Stomach (tissue), 19 donors: ENCODE measurements at places on chromosomes 13 and 19. TPM values are rescaled to one million over a fixed set of nuclear protein-coding genes. Genes with fewer than 3 reads are reported as not detected.

Gene SOX1
- total RNA-seq: not detected

Gene OLFM2
- 8.5 TPM for total RNA-seq

- DNase-seq: no peak
These were observed 5.4 kb upstream of the EPN1 start for GRCh38 chr19:55669418-55670279.

DNA sequence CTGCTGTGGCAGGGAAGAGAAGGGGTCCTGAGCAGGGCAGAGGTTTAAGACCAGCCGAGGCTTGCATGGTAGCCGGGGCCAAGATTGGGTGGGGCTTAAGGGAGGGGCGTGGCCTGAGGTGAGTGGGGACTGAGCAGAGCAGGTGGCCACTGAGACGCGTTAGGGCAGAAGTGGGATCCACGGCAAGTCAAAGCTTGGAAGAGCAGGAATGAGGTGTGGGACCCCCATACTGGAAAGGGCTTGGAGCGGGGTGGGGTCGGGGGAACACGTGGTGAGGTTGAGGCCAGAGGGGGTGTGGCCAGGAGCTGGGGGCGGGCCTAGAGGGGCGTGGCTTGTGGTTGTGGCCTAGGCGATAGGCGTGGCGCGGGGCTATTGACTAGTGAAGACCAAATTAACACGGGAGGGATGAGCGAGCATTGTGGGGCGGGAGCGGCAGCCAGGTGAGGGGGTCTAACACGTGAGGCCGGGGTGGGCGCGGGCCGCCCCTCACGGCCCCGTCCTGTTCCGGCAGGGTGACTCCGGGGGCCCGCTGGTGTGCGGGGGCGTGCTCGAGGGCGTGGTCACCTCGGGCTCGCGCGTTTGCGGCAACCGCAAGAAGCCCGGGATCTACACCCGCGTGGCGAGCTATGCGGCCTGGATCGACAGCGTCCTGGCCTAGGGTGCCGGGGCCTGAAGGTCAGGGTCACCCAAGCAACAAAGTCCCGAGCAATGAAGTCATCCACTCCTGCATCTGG lies 3.3 kb downstream of the CFD start:
- peak; percentile 61 for DNase-seq

DNA sequence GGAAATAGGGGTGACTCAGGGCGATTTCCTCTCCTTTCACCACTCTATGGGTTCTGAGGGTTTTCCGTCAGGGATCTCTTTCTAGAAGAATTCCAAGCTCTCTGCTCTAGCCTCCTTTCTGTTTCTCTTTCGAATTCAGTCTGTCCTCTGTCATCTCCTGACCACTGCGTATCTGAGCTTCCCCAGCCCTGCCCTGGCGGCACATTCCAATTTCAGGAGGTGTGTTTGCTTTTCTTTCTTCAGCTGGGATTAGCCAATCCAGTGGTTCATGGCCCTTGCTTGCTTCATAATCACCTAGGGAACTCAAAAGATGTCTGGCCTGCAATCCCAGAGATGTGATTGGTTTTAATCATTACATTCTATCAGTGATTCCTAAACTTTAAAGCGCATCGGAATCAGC lies 9.4 kb downstream of the IFNL2 start:
- DNase-seq: no peak

GRCh38 chr13:19810996-19811881 lies 28.5 kb upstream of the PSPC1 start:
- no peak for DNase-seq

Gene LIM2
- not detected for total RNA-seq

DNA sequence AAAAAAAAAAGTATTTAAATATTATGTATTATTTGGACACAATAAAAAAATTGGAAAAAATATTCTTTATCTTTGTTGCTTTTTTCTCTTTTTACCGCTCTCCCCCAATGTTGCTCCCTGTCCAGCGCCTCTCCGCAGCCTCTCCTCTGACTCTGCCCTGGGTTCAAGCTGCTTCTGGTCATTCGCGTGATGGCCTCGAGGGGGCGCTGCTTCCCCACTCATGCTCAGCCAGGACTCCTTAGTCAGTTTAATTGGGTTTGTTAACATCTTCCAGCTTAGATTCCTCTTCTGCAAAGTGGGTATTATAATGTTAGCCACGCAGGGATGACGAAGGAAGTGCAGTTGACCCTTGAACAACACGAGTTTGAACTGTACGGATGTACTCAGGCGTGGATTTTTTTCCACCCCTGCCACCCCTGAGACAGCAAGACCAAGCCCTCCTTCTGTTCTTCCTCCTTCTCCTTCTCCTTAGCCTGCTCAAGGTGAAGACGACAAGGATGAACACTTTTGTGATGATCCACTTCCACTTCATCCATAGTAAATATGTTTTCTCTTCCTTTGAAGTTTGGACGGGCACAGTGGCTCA lies 4.9 kb upstream of the NWD1 start:
- peak; percentile 72 for DNase-seq

DNA sequence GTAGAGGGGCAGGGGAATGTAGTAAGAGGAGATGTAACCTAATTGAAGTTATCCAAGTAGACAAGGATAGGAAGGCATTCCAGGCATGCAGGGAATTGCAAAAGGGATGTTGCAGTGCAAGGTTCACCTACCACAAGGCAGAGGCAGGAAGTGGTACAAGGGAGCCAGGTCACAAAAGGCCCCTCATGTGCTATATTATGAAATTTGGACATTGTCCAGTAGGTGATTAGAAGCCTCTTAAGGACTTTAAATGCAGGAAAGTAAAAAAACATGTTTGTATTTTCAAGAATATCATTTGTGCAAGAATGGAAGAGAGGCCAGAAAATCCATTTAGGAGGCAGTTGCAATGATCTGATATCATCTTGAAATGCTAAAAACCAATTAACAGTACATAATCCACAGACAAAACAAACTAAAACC lies 111.4 kb downstream of the FRY start:
- DNase-seq: no peak

Gene PSG1
- total RNA-seq: not detected

GRCh38 chr19:41753159-41753558 lies 2.2 kb upstream of the CEACAM6 start:
- peak; percentile 61 for DNase-seq

- peak; percentile 85 for DNase-seq
These were observed 3.0 kb upstream of the AKAP8L start for GRCh38 chr19:15421721-15422260.

Gene LRCH1
- 50.9 TPM for total RNA-seq

DNA sequence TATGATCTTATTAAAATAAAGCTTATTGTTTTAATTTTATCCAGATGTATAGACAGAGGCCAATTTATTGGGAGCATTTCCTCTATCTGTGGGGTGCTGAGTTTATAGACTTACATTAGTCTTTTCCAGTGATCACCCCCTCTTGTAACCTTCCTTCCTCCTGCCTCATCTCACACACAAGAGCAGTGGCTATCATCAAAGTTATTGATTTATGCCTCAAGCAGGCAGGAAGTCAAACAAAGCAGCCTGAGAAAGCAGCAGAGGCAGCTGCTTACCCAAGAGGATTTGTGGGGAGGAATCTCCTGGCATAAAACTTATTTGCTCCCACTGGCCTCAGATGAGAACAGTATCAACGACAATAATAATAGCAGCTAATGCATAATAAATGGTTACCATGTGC lies 26.3 kb upstream of the DCLK1 start:
- DNase-seq: peak; percentile 52

DNA sequence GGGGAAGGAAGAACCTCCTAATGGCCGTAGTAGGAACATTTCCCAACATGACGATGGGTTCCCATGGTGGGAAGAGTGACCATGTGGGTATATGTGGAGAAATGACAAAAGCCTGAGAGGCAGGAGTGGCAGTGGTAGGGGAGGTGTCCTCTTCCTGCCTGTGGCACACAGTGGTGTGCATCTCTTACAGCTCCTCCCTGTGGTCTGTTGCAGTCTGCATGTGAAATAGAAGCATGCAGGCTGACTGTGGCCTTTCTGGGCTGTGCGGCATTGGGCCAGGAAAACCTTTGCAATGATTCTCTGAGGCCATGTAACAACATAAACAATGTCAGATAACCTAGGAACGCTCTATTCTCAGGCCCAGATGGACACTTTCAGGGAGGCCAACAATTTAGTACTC lies 84.0 kb downstream of the LACC1 start:
- DNase-seq: no peak

- DNase-seq: no peak
These were observed 78.3 kb downstream of the TSHZ3 start for GRCh38 chr19:31270897-31271296.

Gene ZNF571
- total RNA-seq: 3.6 TPM

- no peak for DNase-seq
These were observed 128.9 kb downstream of the B3GLCT start for GRCh38 chr13:31328549-31329235.

Gene OR7C1
- total RNA-seq: not detected

Gene DCT
- not detected for total RNA-seq

Gene RGCC
- total RNA-seq: 19.3 TPM

DNA sequence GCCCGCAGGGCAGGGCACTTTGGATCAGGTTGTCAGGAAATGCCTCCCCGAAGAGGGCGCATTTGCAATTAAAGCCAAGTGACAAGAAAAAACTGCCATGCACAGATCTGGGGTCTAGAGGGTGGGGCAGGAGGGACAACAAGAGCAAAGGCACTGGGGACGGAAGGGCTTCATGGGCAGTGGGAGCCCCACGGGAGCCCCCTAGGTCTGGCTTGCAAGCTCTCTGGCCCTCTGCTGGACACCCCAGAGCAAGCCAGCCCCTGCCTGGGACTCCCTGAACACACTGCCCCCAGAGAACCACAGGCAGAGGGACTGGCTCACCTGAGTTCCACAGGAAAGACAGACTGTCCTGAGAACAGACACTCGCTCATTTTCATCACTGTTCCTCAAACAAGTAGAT lies 30.2 kb upstream of the C19orf12 start:
- no peak for DNase-seq

DNA sequence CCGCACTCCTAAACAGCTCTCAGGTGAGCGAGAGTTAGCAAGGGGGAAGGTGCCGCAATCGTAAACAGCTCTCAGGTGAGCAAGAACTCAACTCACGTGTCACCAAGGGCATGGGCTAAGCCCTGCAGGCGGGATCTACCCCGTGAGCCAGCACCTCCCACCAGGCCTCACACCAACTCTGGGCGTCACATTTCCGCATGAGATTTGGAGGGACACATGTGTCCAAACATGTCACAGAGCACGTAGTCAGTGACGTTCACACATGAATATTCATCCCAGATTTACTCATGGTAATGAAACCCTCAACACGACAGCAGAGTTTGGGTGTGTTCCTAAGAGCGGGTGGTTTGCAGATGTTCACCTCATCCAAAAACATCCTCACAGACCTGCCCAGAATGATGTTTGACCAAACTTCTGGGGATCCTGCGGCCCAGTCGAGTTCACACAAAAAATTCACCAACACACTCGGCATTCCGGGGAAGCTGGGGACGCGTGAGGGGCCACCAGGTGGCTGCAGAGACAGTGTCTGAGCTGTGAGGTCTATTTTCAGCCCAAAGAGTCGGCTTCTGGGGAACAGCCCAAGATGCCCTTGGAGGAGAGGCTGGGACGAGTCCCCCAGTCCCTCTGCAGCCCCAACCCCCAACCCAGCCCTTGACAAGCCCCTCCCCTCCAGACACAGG lies 19.6 kb downstream of the C2CD4C start:
- DNase-seq: no peak

Gene VMAC
- total RNA-seq: 60.8 TPM

Gene NTN5
- total RNA-seq: not detected

GRCh38 chr13:42968906-42969305 lies 23.1 kb downstream of the EPSTI1 start:
- DNase-seq: peak; percentile 94

- no peak for DNase-seq
These were observed 20.4 kb upstream of the GNA15 start for GRCh38 chr19:3115411-3115810.

Gene ZNF614
- total RNA-seq: 15.2 TPM
